HT1080 (cell line): ENCODE measurements at places on chromosomes 16 and 17.

GRCh38 chr16:57316390-57317017 is 32.0 kb upstream of the PLLP start:
- DNase-seq, result peak; percentile 88

- DNase-seq, result peak; percentile 45
Measured at GRCh38 chr17:33651686-33652085, 358.6 kb upstream of the ASIC2 start.

GRCh38 chr16:67533024-67533560 is 4.5 kb downstream of the RIPOR1 start:
- DNase-seq, result no peak

DNA sequence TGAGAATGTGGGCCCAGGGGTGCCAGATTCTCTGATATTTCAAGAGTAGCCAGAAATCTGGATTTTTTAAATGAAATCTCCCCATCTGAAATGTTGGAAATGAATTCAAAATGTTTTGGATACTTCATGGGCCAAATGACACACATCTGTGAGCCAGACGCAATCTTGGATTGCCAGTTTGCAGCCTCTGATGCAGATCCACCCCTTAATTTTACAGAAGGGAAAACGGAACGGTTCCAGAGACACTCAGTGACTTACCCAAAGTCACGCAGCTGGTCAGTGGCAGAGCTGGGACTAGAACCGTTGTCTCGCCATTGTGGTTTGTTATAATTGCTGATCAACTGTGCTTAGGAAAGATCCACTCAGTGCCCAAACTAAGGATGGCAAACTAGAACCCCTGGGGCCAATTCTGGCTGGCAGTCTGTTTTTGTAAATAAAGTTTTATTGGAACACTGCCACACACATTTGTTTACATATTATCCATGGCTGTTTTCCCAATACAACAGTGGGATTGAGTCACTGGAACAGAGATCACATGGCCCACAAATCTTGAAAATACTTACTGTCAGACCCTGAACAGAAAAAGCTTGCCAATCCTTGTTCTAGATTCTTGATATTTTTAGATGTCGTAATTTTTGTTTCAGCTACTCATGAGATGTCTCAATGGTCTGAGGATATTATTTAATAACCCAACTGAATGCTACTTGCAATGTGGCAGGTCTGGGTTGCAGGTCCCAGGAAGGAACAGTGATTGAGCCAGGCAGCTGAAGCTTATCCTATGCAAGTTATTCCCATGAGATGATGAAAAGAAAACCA is 143.8 kb downstream of the AXIN2 start:
- DNase-seq, result no peak

DNA sequence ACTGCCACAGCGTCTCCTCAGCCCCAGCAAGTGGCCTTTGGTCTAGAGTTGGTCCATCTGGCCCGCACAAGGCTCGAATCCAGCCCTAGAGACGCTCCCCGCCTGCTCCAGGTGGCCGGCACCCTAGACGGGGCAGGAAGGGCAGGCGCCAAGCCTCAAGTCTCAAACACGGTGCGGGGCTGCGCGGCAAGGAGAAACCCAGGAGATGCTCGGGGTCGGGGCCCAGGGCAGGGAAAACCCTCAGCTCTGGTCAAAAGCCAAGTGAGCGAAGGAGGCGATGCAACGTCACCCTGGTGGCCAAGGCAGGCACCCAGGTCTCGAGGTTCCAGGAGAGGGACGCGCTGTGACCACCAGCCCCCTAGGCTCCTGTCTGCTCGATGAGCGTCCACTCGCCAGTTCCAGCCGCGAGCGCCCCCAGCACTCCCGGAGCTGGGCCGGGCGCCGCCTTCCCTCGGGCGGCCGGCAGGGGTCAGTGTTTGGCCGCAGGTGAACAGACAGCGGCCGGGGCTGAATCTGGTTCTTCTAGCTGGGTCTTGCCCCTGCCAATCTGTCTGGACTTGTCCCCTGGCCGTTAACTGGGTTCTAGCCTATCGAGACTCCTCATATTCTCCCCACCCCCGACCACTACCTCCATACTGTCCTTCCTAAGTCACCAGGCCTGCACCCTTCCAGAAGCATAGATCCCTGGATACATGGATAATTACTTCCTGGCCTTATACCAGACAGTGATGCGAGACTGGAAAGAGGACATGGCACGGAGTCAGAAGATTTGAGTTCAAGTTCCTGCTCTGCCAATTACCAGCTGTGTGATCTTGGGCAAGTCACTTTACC is 44.0 kb downstream of the PRAC1 start:
- peak; percentile 70 for DNase-seq

GRCh38 chr17:34113089-34113488 is 142.0 kb upstream of the CCL2 start:
- DNase-seq, result peak; percentile 31

GRCh38 chr17:31527606-31528005 is 136.1 kb downstream of the RAB11FIP4 start:
- DNase-seq, result no peak

- no peak for DNase-seq
Measured at GRCh38 chr17:34400301-34400931, 37.4 kb upstream of the CCL1 start.

DNA sequence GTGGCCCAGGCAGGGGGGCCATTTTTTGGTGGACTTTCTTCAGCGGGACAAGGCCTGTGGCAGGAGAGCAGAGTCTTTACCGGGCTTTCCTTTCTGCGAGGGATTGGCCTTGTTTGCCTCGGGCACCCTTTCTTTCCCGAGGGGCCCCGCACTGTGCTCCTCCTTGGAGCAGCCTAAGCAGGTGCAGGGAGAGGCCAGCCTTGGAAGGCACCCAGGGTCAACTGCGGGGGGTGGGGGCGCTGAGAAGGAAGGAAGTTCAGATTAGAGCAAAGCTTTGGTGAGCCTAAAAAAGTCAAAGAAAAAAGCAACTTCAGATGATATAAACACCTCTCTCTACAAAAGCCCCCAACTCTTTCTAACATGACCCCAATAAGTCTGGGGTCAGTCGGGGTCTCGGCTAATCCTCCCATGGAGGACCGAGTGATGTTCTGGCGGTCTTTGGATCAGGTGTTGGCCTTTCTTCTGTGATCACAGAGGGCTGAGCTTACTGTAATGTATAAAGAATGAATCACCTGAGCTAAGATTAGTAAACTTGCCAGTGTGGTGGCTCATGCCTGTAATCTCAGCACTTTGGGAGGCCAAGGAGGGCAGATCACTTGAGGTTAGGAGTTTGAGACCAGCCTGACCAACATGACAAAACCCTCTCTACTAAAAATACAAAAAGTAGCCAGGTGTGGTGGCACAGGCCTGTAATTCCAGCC is 63.0 kb downstream of the PGS1 start:
- DNase-seq, result no peak

DNA sequence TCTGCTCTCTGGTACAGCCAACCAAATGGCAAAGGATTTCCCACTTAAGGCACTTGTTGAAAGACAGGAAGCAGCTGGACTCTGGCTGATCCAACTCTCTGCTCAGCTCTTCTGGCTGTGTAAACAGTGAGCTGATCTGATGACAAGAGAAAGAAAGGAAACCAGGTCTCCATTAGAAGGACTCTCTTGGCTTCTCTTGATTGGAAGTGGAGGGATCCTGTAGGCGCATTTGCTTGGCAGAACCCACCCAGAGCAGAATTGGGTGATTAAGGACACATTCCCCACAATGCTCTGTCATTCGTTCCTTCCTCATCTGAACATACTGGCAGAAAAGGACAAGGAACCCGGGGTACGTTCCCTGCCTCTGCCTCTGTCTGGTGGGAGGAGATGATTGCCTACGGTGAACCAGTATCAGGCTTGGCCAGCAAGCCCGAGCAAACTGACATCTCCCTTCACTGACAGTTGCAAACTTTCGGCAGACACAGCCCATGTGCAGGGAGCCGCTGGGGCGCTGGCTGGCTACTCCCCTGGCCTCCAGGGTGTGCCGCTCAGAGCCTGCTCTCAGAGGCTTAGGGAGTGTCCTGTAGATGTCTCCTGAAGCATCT is 29.1 kb downstream of the LDHD start:
- DNase-seq, result no peak

DNA sequence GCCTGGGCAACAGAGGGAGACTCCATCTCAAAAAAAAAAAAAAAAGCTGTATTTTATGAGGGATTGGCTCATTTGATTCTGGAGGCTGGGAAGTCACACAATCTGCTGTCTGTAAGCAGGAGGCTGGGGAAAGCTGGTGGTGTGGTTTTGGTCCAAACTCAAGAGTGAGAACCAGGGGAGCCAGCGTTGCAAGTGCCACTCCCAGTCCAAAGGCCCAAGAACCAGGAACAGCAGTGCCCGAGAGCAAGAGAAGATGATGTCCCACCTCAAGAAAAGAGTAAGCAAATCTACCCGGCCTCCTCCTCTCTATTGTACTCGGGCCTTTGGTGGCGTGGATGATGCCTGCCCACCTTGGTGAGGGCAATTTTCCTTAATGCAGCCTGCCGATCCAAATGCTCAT is 5.7 kb upstream of the NQO1 start:
- no peak for DNase-seq

DNA sequence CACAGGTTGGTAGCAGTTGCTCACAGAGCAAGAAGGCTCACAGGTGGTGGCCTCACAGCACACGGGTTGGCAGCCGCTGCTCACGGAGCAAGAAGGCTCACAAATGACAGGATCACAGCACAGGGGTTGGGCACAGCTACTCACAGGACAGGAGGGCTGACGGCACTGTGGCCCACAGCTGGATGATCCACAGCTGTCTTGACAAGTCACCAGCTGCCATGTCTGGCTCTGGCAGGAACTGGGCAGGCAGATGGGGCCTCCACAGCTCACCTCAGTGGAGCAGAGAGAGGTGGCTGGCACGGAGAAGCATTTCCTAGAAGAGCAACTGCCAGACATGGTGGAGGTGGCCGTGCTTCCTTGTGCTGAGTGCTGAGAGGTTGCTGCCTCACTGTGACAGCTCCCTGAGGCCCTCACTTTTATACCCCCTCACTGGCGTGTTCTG is at the start of gene KRTAP16-1:
TSS of gene KRTAP16-1 (minus strand) at position 392 of the 442 bp plus-strand sequence. CDS start at position 336, 56 bp downstream.
- DNase-seq, result no peak

GRCh38 chr16:87601401-87601981 is 817 bp upstream of the JPH3 start:
- no peak for DNase-seq

DNA sequence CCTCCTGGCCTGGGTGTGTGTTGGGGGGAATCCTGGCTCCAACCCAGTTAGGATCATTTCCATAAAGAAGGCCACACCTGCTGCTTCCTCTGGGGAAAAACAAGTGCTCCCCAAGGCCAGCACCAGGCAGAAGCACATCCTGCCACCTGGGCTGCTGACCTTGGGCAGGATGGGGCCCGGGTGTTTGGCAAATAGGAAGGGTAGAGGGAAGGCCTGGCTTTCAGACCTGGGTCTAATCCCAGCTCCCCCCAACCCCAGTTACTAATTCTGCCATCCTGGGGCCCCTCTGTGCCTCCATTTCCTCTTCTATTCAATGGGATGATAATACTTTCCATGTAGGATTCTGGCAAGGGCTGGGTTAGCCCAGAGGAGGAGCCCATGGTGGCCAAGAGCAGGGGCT is 3.0 kb upstream of the NLRC5 start:
- DNase-seq, result no peak

GRCh38 chr16:19225651-19226050 is 57.6 kb downstream of the SYT17 start:
- DNase-seq, result no peak

DNA sequence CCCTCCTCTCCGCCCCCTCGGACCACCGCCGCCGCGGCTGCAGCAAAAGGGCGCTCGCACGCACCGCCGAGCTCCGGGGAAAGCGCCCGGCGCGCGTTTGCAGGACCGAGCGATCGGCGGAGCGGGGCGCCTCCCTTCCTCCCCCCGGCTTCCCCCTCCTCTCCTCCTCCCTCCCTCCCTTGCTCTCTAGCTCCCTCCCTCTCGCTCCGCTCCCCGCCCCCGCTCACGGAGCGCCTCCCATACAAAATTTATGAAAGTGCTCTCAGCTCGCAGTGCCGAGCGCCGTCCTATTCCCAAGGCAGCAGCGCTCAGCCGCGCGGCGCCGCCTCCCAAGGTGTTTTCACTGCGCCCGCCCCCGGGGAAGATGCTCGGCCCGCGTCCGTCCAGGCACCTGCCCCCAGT is at the start of gene RTN4RL1:
TSS of gene RTN4RL1 (minus strand) at position 115 of the 402 bp plus-strand sequence. CDS start 469 bp downstream, outside the sequence.
- DNase-seq, result peak; percentile 75

- no peak for DNase-seq
Measured at GRCh38 chr16:27600381-27600780, 50.4 kb downstream of the KATNIP start.

DNA sequence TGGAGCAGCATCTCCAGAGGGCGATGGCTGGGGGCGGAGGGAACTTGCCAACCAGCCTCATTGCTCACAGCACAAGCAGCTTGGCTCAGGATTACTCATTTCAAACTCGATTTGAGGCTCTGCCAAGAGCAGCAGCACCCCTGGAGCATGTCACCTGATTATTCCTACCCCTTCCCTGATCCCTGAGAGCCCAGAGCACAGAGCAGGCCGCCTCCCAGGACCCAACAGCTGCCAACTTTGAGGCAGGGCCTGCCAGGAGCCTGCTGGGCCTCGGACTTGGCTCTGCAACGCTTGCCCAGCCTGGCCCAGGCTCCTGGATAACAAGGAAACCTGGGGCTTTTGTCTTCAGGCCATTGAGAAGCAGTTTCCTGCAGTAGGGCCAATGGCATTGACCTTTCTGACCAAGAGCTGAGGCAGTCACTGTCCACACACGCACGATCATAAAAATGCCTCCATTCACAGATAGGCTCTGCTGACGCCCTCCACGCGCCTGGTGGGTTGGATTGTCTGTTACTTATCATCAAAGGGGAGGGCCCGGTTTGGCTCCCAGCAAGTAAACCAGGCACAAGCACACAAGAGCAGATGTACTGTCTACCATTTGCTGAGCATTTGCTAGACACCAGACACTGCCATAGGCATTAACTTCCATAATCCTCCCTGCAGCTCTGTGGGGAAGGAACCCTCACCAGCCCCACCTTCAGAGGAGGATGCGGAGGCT is 406.6 kb upstream of the EEF2KMT start:
- DNase-seq, result no peak

GRCh38 chr17:35740997-35741931 is 9.8 kb downstream of the RASL10B start:
- no peak for DNase-seq

DNA sequence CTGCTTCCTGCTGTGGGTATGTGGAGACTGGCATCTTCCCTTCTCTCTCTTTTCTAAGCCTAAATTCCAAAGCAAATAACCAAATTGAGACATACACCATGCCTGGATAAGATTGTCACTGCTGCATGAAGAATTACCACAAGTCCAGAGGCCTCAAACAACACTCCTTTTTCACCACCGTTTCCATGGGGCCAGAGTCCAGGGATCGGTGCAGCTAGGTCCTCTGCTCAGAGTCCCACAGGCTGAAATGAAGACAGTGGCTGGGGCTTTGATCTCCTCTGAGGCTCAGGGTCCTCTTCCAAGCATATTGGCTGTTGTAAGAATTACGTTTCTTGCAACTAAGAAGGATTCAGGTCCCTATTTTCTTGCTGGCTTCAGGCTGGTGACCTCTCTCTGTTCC is 130.4 kb downstream of the SLC39A11 start:
- DNase-seq, result no peak

- DNase-seq, result no peak
Measured at GRCh38 chr17:10471858-10472257, 2.5 kb upstream of the MYH4 start.

GRCh38 chr17:45006927-45007461 is 38.9 kb upstream of the C1QL1 start:
- DNase-seq, result no peak
